ENCODE measurements at places on chromosomes 4 and X.

DNA sequence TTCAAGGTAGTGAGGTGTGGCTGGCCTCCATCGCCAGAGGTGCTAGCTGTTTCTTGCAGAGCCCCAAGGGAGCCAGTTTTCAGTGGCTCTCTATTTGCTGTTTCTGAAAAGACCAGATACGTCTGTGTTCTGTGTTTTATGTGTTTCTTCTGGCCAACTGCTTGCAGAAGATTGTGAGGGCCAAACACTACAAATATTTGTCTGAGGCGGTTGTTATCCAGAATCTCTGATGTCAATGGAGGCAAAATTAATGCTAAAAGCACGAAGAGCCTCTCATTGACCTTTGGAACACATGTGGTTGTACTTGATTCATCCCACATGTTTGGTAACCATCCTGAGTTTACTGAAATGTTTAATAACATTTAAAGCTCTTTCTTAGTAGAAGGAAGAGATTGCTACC lies 113.9 kb downstream of the CT47B1 start:
- no peak for DNase-seq

- DNase-seq = no peak
These were observed 139.4 kb downstream of the ZAR1 start for GRCh38 chr4:48629458-48629857.

- DNase-seq = no peak
These were observed 374.3 kb downstream of the IQCM start for GRCh38 chr4:149441338-149441737.

DNA sequence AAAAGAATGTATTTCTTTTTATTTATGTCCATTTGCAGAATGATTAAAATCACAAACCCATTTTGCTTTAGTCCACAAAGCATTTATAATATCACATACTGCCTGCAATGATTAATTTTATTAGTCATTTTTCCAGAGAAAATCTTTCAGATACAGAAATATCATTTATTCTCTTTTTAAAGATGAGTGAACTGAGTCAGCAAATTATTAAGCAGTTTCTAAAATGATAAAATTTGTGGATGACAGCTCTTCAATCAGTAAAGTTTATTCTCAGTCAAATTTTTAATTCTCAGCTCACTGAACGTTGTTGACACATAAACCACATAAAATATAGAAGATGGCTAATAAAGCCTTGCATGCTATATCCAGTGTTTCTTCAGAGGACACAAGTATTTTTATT lies 485.5 kb downstream of the PRR32 start:
- no peak for DNase-seq

DNA sequence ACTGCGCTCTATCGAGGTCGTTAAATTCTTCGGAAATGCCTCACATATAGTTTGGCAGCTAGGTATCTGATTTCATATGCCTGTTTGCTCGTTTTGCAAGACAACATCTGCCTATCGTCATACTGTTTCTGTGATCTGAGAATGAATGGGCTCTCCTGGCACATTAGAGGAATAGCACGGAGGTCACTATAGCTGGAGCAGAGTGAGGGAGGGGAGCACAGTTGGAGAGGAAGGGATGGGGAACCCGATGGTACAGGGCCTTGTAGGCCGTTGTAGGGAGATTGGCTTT lies 552 bp downstream of the IKBKG start:
- DNase-seq = no peak

DNA sequence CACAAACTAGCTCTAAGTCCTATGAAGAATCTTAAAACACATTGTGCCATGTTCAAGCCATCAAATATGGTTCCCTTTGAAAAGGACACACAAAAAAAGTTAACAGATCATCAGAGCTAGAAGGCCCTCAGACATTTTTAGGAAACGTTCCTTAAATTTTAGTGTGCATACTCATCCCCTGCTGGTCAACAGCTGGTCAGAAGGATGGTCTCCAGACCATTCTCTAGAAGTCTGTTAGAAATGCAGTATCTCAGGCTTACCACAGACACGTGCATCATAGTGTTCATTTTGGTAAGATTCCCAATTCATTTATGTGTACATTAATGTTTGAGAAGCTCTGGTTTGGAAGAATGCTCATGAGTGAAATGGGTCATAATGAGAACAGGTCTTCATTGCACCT lies 523.1 kb downstream of the INPP4B start:
- DNase-seq = no peak

- no peak for DNase-seq
These were observed 331.6 kb upstream of the FAM241A start for GRCh38 chr4:111813555-111814140.

GRCh38 chrX:128928636-128929035 lies 594.7 kb downstream of the SMARCA1 start:
- DNase-seq = no peak

- DNase-seq = no peak
These were observed 25.1 kb downstream of the RRAGB start for GRCh38 chrX:55742649-55743048.

All from epithelial cell of proximal tubule (primary cell).